ENCODE measurements at places on chromosomes 1 and 21.

GRCh38 chr1:247362153-247362552, 30.5 kb upstream of the ZNF496 start:
- DNase-seq = no peak

DNA sequence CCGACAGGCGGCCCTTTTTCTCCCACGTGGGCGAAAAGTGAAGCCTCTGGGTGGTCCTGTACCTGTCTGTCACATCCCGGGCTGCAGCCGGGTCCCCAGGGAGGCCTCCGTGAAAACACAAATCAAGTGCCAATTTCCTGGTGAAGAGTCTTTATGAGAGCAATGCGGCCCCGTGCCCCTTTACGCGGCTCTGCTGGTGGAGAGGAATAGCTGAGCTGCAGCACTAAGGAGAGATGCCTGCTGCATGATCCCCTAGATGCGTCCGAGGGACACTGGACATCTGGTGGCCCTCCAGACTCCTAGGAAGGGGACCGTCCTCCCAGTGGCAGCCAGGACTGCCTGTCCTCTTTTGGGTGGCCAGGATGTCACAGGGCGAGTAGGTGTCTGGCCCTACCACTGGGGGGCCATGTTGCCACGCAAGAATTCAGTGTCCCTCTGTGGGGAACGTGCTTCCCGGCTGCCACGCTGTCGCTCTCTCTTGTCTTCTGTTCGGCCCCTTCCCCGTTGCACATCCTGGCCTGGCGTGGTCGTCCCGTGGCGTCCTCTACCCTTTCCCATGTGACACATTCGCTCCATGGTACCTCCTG, 38.7 kb downstream of the COL18A1 start:
- no peak for DNase-seq

GRCh38 chr1:104456724-104457123, 707.0 kb downstream of the AMY1C start:
- DNase-seq = no peak

DNA sequence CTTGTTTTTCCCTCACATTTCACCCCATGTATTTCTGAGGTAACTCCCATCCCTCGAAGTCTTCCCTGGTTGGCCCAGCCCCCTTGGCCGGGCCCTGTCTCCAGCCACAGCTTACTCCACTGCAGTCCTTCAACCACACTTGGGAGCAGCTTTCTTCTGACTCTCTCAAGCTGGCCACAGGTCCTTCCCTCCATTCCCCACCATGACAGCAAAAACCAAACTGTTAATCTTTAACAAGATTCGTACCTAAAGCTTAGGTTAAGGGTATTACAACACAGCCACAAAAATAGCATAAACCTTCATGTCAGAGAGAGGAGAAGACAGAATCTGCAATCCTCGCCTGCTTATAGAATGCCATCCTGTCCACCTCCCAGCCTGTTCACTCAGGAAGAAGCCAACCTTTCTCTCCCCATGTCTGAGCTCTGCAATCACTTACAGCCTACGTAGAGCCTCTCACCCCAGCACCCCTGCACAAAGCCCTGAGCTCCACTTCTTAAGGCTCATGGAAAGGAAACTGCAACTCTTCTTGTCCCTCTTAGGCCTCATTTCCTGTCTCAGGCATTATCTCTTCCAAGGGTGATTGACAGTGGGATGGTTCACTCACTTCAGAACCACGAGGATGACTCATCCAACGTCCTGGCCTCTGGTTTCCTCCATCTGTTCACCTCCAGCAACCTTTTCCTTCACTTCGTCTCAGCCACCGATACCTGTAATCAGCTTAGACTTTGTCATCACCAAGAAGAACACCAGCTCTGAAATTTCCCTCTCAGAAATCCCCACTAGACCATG, 72.8 kb downstream of the CD2 start:
- no peak for DNase-seq

GRCh38 chr1:71498542-71498941, 417.7 kb upstream of the ZRANB2 start:
- DNase-seq = no peak

- no peak for DNase-seq
Measured at GRCh38 chr1:158067662-158068061, 74.2 kb downstream of the KIRREL1 start.

DNA sequence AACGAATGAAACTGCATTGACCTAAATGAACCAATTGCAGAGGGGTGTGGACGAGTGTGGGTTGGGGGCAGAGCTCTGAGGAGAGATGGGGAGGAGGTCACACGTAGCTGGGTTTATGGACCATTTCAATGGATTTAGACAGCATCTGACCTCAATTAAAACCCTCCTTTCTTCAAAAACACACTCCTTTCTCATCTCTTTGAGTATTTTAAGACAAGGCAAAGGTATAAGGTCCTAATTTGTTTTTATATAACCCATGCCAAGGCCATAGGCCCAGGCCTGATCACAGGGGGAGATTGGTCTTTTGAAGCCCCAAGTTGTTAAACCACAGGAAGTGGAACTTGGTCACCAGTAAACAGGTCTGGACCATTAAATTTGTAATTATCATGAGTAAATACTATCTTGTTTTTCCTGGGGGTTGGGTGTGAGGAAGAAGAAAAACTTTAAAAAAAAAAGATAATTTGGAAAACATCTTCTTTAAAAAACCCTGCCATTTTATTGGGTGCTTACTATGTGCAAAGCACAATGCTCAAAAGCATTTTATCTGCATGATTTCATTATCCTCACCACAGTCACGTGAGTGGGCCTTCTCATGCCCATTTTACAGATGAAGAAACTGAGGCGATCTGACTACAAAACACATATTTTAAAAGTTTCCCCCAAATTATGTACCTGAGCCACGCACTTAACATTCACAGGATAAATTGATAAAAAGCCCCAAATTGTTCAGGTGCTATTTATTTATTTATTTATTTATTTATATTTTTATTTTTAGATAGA, 8.9 kb upstream of the INAVA start:
- no peak for DNase-seq

DNA sequence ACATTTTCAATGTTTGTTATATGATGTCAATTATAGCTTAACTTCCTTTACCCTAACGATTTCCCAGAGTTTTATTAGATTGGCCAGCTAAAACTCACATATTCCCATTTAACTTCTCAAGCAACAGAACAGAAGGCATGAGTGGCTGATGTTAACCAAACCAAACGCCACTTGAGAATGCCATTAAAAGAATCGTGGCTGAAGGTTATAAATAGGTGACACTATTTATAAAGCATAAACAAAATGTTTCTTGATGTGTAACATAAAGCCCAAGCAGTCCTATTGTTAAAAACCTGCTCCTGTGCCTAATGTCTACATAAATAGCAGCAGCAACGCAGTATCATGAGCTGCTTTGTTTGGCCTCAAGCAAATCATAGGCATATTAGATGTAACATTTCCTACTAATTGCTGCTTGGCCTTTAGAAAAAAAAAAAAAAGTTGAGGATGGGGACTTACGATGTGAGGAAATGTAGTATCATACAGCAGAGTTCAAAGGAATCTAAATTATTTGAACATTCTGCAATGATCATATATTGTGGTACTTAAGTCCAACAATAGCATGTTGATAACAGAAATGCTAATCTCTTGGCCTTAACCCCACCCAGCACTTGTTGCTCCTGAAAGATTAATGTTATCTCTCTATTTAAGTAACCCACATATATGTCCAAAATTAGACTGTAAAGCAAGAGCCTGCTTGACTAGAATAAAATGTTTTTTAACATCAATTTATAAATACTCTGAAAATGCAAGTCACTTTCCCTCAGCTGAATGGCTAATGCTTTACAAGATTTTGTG, 106.0 kb downstream of the ESRRG start:
- no peak for DNase-seq

GRCh38 chr1:210905944-210906453, 227.9 kb downstream of the KCNH1 start:
- DNase-seq = no peak

GRCh38 chr1:153572569-153573015, 6.9 kb upstream of the S100A2 start:
- DNase-seq = peak; percentile 25

GRCh38 chr1:61084491-61085031, 2.2 kb downstream of the NFIA start:
- no peak for DNase-seq

GRCh38 chr1:48920851-48921250, 144.2 kb upstream of the BEND5 start:
- DNase-seq = no peak

DNA sequence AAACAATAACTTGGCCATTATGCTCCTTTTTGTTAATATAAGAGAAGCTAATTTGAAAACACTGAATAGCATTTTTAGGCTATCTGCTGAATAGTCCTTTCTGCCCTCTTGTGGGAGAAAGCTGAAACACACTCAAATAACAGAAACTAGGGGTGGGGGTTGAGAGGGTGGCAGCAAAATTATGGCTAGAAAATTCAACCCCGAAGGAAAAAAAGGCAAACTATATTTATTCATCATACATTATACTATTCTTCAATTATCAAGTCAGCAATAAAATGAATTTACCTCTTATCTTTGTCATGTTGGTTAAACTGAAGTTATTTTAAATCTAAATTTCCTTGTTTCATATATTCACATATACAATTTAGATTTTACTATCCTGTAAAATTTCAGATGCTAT, 255.9 kb downstream of the FAF1 start:
- no peak for DNase-seq

DNA sequence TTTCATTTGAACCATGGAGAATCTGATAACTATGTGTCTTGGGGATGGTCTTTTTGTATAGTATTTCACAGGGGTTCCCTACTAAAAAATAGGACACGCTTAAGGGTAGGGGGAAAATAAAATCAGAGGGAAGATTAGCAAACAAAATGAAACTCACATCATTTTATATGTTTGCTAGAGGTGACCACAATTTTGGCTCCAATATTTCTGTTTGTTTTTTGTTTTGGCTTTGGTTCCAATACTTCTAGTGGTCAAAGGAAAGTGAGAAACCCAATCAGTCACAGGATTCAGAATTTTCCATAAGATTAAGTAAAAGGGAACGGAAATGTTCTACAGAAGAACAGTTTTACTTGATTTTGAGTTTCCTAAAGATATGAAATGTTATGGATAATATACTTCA, 42.3 kb upstream of the SSX2IP start:
- no peak for DNase-seq

GRCh38 chr1:37559080-37559479, 2.3 kb downstream of the DNALI1 start:
- no peak for DNase-seq

- DNase-seq = no peak
Measured at GRCh38 chr1:209675565-209676154, 448 bp downstream of the G0S2 start.

DNA sequence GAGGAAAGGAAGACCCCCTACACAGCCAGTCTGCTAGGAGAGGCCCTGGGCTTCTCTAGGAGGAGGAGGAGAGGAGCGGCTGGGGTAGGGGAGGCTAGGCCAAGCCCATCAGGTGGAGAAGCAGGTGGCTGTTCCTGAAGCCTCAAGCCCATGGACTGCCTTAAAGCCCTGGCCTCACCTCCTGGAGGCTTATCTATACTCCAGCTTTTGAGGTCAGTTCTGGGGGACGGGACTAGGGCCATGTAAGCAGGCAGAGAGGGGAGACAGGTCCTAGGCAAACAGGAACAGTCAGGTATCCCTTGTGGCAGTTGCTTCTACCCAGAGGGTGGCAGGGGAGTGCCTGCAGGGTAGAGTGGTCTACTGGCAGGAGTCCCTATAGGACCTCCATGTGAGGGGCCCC, 40.6 kb downstream of the KCNC4 start:
- no peak for DNase-seq

DNA sequence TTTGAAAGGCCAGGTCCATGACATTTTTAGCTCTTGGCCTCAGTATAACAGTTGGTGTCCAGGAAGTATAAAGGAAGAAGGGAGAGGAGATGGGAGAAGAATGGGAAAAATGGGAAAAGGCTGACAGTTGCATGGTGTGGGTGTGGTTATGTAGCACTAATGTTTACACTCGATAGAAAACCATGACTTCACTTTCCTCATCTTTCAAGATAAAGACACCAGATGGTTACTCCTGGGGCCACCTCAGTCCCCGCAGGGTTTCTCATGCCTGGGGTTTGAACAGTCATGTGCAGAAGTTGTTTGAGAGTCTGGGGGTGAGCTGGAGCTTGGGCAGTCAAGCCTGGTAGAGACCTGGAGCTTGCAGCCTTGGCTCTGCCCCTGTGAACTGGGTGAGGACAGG, 7.9 kb downstream of the PGBD2 start:
- DNase-seq = no peak

GRCh38 chr21:33135925-33136324, 66.0 kb downstream of the OLIG1 start:
- DNase-seq = no peak
